NCI-H2171 treated with DMSO at 0.1 percent for 48 hours (cell line): ENCODE measurements at places on chromosomes 5 and 9.

- peak; percentile 1 for DNase-seq
These were observed 34.8 kb downstream of the BOD1 start for GRCh38 chr5:173581408-173582215.

- DNase-seq: peak; percentile 81
These were observed 38.7 kb downstream of the JAKMIP2 start for GRCh38 chr5:147743678-147744374.

GRCh38 chr9:118954857-118955256, 414.4 kb downstream of the BRINP1 start:
- DNase-seq: peak; percentile 18

DNA sequence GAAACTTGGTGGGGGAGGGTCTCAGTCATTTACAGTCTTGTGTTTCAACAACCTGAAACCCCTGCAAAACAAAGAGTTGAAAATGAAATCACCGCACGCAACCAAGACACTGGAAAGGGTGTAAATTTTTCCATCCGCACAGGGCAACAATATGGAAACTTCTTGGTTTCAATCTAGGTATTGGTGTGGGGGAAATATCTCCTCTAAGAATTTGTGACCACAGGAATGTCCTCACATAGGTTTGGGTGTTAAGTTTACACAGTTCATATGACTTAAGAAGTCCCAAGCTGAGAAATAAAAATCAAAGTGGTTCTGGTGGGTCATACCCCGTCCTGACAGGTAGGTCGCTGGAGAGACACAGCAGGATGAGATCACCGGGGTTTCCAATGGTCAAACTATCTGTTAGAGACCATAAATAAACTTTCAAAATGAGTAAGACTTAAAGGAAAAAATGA, 51.9 kb upstream of the PIP5K1B start:
- no peak for DNase-seq

DNA sequence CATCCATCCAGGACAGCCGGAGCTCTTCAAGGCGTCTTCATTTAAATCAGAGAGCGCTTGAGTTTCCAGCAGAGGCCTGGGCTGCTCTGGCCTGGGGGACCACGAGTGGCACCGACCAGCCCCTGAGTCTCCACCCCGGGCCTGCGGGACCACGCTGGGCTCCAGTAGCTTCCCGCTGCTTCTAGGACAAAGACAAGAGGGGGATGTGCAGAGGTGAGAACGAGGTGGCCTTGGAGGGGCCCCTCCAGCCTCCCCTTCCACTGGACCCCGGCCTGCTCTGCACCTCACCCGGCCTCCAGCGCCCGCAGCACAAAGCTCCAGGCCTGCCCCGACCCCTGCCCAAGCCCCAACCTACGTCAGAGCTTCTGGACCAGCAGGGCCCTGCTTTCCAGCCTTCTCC, 81.6 kb downstream of the IRX2 start:
- DNase-seq: no peak

DNA sequence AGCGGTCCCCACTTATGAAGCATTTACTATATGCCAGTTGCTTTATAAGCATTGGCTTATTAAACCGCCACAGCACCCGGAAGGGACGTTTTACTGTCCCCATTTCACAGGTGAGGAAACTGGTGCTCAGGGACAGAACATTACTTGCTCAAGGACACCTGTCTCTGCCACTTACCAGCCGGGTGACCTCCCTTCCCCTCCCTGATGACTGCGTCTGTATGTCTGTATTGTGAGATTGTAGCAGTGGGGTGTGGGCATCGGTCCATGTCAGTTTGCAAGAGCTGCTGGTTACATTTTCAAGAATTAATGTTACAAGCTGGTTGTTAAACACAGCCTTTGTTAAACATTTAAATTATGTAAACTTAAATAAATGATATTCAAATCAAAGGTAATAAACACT, 77.6 kb upstream of the LMX1B start:
- no peak for DNase-seq

- no peak for DNase-seq
These were observed 624 bp downstream of the FBXW11 start for GRCh38 chr5:172005708-172006320.
